ENCODE measurements at places on chromosomes 5 and 9. TPM values are rescaled to one million over a fixed set of nuclear protein-coding genes. Genes with fewer than 3 reads are reported as not detected.

TMEM267 gene
- total RNA-seq, result 13.0 TPM

SAXO1 gene
- not detected for total RNA-seq

ELAVL2 gene
- 0.25 TPM for total RNA-seq

TUSC1 gene
- 27.7 TPM for total RNA-seq

RLN1 gene
- total RNA-seq, result not detected

WHRN gene
- total RNA-seq, result 12.0 TPM

UNC5A gene
- not detected for total RNA-seq

ZNF608 gene
- total RNA-seq, result 24.4 TPM

PITX1 gene
- 47.5 TPM for total RNA-seq

MAP1B gene
- total RNA-seq, result 771 TPM

TRPM6 gene
- total RNA-seq, result 0.94 TPM

GDA gene
- not detected for total RNA-seq

C5orf58 gene
- total RNA-seq, result not detected

OR2K2 gene
- not detected for total RNA-seq

ANKDD1B gene
- 0.20 TPM for total RNA-seq

EDIL3 gene
- 26.9 TPM for total RNA-seq

PCDHGA1 gene
- total RNA-seq, result 0.89 TPM

FOCAD gene
- total RNA-seq, result 32.5 TPM

FTMT gene
- total RNA-seq, result not detected

FOXD4L6 gene
- total RNA-seq, result not detected

FOXD4L3 gene
- not detected for total RNA-seq
